ENCODE measurements at places on chromosomes 1 and 21.

DNA sequence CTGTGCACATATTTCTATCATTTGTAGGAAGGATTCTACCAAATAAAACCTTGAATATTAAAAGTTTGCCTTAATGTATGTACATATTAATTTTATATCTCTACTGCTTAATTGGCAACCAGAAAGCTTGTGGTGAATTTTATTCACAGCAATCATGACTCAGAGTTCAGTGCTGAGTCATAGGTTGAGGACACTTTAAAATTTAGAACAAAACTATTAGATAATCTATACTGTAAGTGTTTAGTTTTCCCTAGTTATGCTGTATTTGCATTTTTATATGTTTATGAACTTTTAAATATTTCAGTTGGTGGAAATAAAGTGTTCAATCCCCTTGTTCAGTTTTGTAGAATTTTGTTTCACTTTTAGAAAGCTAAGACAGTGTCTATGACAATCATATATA, 841.5 kb downstream of the KCNT2 start:
- DNase-seq: no peak

- DNase-seq: no peak
These were observed 657.0 kb downstream of the AMY1C start for GRCh38 chr1:104406728-104407127.

DNA sequence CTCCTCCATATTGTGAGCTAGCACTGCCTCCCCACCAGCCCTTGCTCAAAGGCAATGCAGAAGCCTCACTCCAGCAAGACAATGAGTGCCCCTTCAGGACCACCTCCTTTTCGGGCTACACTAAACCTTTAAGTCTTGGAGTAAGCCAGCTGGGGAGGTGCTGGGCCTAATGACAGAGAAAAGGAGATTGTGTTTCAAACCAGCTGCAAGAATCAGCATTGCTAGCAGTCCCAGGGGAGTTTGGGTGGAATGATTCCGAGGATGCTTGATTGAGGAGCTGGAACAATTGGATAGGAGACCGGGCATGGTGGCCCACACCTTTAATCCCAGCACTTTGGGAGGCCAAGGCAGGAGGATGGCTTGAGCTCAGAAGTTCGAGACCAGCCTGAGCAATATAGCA, 54.1 kb upstream of the GPR37L1 start:
- DNase-seq: no peak

DNA sequence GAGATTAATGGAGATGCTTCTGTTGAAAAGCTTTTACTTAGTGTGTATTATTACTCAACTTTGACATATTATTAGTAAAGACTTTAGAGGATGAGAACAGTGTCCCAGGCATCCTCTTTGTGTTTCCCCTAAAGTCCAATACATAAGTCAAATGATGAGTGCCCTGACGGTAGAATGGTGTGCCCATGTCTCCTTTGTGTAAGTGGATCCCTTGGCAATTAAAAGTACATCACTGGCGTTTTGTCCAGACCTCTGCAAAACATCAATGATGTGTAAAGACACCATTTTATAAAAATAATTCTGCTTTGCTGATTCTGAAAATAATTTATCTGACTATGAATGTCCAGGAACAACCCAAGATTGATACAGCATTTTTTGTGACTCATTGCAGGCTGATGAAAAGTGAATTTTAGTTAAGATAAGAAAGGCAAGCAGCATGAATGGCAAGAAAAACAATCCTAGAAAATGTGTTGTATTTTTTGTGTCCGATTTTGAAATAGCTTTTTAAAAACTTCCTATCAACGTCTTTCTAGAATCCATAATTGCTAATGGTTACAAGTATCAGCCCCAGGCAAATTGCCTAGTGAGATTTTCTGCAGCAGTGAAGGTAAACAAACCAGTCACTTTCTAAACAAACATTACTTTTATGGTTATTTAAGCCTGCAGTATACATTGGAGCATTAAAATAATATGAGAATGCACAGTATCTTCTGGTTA, 251.5 kb downstream of the PTPRC start:
- DNase-seq: no peak

GRCh38 chr1:192941722-192942411, 117.3 kb downstream of the UCHL5 start:
- DNase-seq: no peak

DNA sequence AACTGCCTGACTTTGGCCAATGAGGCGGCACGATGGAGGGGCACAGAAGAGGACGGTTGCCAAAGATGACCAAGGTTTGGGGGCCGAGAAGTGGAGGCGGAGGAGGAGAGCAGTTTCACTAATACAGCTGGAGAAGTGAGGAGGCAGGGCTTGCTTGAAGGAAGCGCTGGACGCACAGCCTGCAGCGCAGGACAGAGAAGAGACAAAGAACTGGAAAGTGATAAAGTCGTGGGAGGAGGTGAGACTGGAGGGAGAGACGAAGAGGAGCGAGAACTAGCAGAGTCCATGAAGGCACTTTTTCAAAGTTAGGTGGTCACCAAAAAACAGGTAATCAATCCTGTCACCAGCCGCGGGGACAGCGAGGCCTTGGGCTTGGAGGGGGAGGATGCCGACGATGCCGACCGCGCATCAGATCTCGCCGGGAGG, 771 bp downstream of the PACC1 start:
- no peak for DNase-seq

DNA sequence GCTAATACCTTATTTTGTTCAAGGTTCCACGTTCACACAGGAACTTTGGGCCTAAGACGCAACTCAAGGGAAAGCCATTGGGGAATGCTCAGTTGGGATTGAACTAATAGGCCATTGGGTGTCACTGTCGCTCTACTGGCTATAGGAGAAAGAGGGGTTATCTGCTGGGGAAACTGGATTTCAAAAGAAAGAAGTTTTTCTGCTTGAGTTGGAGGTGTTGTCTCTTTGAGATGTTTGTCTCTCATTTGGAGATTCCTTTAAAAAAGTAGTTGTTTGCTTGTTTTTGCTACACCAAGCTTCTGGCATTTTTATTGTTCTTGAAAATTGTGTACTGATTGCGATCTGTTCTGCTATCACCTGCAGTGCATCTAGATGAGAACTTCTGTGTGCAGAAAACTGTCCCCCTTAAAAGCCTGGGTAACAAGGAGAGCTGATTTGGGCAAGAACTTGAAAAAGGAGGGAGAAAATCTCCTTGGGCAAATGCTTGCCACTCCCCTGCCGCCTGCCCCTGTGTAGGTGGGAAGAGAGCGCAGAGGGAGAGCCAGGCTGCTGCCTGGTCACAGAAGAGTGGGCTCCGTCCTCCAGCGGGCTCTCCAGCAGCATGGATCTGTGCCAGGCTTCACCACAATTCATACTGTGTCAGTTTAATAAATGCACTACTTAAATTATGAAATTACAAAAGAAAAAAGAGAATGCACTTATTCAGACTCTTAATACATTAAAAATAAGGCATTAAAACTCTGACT, 39.9 kb downstream of the PEX14 start:
- peak; percentile 40 for DNase-seq

DNA sequence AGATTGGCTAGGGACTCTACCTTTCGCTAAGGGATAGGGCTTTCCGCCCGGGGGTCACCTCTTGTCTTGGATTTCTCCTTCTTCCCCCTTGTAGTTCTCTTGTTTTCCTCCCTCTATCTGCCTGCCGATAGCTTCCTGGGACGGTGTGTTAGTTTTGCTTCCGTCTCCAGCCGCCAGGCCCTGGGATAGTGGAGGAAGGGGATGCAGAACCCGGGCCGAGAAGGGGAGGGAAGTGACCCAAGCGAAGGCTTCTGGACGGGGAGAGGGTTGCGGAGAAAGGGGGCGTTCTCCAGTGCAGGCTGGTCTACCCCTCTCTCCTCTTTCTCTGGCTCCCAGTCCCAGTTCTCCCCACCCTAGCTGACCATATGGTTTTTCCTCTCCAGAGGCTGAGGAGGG, 871 bp downstream of the TUFT1 start:
- peak; percentile 40 for DNase-seq

DNA sequence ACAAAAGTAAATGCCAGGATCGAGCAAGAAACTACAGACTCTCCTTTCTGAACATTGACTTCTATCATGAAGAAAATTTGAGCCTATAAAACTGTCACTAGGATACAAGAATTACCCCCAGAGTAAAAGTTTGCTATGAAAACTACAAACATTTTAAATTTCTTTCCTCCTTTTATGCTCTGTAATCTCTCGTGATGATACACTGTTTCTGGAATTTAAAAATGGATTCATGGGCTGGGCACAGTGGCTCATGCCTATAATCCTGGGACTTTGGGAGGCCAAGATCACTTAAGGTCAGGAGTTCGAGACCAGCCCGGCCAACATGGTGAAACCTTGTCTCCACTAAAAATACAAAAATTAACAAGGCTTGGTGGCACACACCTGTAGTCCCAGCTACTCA, 181.3 kb downstream of the ZNF281 start:
- no peak for DNase-seq

- no peak for DNase-seq
These were observed 26.9 kb downstream of the KIRREL1 start for GRCh38 chr1:158020259-158020885.

DNA sequence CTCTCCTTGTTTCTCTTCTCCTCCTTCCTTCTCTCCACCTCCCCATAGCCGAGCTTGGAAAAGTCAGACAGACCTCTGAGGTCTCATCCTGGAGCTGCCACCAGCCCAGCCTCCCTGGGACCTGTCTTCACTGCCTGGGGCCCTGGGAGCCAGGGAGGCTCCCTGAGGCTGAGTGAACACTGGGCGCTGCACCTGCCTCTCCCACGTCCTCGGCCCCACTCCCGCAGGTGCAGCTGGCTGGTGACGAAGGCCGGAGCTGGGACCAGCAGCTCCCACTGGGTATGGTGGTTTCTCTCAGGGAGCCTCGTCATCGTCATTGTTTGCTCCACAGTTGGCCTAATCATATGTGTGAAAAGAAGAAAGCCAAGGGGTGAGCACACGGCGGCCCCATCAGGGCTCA, 5.3 kb downstream of the TNFRSF14 start:
- DNase-seq: no peak

DNA sequence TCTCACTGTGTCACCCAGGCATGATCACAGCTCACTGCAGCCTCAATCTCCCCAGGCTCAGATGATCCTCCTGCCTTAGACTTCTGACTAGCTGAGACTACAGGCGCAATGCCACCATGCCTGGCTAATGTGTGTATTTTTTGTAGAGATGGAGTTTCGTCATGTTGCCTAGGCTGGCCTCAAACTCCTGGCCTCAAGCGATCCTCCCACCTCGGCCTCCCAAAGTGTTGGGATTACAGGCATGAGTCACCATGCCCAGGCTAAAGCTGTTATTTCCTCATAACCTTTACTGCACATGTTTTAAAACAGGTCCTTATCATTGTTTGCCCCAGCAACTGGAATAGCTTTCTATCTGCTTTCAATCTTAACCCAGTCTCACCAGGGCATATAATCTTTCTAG, 2.9 kb downstream of the SARS1 start:
- DNase-seq: no peak

DNA sequence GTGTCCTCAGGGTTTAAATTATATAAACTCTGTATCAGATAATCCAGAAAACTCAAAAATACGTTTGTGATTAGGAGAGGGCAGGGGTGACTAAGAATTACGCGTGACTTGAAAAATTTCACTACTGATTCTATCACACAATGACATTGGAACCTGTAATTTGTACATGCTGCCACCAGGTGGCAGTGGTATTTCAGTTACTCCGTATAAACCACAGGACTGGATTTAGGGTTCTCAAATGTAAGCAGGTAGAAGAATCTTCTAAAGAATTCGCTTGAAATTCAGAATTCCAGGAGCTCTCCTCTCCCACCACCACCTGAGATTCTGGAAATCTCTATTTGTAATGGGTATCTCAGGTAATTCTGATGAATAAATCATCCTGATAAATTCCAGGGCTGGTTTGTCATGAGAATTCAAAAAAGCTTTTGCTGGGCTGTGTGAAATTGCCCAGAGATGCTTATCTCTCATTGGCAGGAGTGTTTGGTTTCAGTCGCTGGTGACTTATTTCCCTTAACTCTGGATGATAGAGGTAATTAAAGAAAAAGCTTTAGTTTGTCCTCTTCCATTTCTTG, 1.7 kb upstream of the KRTAP7-1 start:
- DNase-seq: no peak

GRCh38 chr1:48652334-48652733, 124.4 kb downstream of the BEND5 start:
- no peak for DNase-seq

DNA sequence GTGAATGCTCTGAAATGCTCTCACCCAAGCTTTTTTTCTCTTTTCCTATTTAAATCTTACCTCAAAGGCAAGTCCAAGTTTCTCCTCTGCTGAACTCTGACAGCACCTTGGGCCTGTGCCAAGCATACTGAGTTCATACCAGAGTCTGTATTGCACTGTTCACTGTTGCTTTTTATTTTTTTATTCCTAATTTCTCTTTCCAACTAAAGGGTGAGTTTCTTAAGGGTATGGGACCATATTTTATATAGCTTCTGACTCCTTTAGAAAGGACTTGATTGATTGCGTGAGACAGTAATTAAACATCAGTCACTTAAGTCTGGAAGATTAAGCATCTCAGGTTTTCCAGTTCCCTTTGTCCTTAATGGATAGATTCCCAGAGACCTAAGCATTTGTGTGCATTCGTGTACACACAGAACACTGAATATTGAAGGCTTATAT, 69.9 kb downstream of the CACHD1 start:
- peak; percentile 52 for DNase-seq

- DNase-seq: no peak
These were observed 151.8 kb downstream of the PTPRU start for GRCh38 chr1:29388170-29388569.

- no peak for DNase-seq
These were observed 43.2 kb upstream of the DISC1 start for GRCh38 chr1:231583376-231583775.

GRCh38 chr1:180923021-180923841, 10.5 kb downstream of the KIAA1614 start:
- no peak for DNase-seq

GRCh38 chr21:14487490-14488432, 58.4 kb downstream of the SAMSN1 start:
- DNase-seq: no peak

DNA sequence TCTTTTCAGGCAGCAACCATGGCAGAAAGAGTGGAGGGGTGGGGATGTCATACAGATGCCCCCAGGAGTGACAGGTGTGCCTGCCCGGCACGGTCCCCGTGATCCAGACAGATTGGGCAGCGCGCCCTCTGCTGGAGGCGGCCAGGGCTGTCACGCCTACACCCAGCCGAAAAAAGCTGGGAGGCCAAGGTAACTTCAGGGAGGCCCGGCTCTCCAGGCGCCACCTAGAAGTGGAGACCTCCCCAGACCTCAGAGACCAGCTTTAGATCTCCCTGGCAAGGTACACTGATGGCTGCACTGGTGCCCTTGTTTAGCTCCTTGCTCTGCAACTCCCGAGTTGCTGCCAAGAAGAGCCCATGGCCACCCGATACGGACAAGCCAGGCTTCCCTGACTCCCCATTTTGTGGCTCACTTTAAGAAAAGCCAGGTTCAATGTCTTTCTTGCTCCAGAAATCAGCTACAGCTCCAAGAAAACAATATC, 6.6 kb downstream of the GOLT1A start:
- no peak for DNase-seq

DNA sequence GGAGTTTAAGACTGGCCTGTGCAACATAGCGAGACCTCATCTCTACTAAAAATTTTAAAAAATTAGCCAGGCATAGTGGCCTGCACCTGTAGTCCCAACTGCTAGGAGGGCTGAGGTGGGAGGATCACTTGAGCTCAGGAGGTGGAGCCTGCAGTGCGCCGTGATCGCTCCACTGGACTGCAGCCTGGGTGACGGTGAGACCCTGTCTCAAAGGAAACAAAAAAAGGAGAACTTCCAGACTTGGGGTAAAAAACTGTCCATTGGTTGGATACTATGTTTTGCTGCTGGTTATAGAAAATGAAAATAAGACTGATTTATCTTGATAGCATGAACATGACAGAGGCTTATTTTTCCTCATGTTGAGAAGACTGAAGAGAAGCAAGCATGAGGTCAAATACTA, 79.4 kb downstream of the WDR4 start:
- no peak for DNase-seq

Measured in NCI-H2029 treated with DMSO at 0.1 percent for 48 hours (cell line).